ENCODE measurements at places on chromosomes 2 and 18.

DNA sequence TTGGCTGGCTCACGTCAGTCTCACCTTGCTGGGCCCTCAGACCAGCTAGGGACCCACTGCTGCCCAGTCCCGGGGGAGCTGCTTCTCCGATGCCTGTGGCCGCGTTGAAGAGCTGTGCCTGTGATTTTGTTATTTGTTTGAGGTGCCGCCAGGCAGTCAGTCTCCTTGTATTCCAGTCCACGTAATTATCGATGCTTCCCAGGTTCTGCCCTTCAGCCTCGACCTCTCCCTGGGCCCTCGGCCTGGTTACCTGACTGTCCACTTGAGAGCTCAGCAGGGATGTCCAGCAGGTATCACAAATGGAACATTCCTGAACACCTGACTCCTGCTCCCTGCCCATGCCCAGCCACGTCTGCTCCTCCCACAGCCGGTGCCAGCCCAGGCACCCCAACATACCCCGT lies 195.9 kb upstream of the HS6ST1 start:
- no peak for DNase-seq

GRCh38 chr2:59746291-59746690 lies 807.2 kb downstream of the BCL11A start:
- no peak for DNase-seq

- no peak for DNase-seq
Observed at GRCh38 chr18:55838841-55839240, 250.8 kb upstream of the TCF4 start.

DNA sequence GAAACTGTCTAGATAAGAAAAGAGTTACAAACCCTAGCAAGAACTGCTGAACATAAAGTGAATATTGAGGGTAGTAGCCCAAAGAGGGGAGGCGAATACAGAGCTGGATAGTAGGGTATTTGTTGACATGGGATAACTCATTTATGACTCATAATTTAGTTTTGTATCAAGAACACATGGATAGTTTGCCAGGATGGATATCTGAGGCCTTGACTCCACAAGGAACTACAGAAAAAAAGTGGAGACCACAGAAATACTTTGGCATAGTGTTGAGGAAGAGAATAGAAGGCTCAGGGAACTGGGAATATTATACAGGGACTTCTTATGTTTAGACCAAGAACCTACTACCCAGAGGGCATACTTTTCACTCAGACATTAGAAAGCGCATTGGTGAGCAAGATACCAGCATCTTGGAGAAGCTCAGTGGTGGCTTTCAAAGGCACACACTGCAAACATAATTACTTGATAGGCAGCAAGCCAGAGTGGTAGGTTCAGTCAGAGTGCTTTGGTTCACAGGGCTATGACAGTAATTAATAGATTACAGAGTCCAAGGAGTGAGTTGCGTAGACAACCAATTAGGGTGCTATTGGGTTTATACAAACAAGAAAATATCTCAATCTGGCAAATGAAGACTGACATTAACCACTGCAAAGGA lies 51.9 kb upstream of the ZBTB7C start:
- no peak for DNase-seq

DNA sequence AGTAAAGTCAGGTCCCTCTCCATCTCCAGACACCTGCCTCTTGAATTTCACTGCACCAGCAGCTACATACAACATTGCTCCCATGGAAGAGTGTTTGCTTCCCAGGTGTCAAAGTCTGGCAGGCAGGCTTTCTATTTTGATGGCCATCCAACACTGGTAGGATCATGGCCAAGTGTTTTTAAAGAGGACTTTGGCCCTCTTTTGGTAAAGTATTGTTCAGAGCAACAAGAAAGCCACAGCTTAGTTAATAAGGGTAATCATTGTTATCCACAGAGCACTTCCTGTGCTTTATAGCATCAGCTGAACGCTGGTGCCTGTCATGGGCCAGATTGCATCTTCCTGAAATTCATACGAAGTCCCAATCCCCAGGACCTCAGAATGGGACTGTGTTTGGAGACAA lies 133.2 kb downstream of the NCK2 start:
- no peak for DNase-seq

All from stimulated activated CD8-positive, alpha-beta memory T cell treated with anti-CD3 and anti-CD28 coated beads, Interleukin-2, amount 100 ng/mL, for 1 hour (primary cell).